ENCODE measurements at places on chromosomes 3 and 15.

GRCh38 chr3:46089237-46090011, 62.1 kb upstream of the XCR1 start:
- peak; percentile 84 for DNase-seq

DNA sequence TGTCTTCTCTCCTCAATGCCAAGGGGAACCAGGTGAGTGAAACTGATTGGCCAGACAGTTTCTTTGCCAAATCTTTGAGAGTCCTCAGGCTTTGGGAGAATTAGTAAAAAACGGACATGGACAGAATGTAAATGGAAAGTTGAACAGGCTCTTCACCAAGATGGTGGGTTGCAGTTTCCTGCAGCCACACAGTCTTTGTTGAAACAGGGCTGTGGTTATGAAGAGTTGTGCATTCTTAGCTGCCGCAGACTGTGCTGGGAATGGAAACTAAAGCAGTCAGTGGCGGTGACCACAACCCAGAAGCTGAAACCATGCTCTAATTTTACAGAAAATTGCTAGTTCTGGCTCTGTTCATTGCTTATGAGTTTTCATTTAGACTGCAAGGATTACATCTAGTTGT, 42.1 kb upstream of the TASOR start:
- DNase-seq: no peak

DNA sequence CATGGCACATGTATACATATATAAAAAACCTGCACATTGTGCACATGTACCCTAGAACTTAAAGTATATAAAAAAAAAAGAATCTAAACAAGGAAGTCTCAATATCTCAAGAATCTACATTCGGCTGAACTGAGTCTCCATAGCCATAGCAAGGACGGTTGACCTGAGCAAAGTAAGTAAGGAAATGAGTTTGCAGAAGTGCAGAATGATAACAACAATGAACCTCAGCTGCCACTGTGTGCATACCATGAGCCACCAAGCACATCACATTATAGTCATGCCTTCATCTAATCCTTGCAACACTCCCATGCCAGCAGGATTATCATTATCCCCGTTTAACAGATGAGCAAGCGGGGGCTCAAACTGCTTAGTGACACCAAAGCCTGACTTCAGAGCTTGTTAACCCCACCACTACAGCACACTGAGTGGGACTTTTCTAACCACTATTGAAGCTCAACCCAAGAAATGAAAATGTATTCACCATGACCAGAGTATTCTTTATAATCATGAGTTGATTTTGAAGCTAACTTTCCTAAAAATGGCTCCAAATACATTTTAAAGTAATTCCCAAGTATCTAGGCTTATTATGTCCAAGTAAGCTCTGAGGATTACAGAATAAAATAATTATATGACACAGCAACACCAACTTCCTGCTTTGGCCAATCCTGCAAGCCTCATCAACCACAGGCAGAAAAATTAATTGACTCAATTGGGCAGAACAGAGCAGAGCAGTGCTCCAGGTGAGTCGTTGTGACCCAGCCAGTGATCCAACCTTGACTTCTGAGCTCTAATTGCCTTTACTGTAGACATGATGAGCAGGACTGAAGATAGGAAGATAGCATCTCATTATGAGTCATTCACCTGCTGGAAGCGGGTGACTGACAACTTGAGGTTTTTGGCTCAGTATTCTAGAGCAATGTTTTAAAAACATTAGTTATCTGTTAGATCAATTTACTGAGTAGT, 47.3 kb upstream of the IL12A start:
- DNase-seq: no peak

DNA sequence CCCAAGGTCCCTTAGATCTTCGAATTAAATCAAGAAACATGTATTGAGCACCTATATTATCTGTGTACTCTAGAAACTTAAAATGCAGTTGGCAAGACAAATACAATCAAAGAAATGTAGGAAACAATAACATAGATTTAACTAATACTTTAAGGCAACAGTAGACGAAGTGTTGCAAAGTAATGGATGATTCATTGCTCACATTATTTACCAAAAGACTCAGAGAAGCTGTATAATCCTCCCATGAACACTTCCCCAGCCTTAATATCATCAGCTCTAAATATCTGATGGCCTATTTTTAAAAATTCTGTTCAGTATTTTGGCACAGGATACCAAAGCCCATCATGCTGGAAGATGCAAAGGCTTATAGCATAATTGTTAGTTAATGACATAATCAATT, 272.1 kb upstream of the TTC14 start:
- no peak for DNase-seq

GRCh38 chr3:146589899-146590508, 15.1 kb downstream of the PLSCR5 start:
- no peak for DNase-seq

GRCh38 chr3:126924458-126924857, 58.5 kb upstream of the PLXNA1 start:
- DNase-seq: no peak

- no peak for DNase-seq
Observed at GRCh38 chr3:137285924-137286323, 328.1 kb downstream of the IL20RB start.

- DNase-seq: no peak
Observed at GRCh38 chr3:43063114-43063513, 42.8 kb downstream of the POMGNT2 start.

DNA sequence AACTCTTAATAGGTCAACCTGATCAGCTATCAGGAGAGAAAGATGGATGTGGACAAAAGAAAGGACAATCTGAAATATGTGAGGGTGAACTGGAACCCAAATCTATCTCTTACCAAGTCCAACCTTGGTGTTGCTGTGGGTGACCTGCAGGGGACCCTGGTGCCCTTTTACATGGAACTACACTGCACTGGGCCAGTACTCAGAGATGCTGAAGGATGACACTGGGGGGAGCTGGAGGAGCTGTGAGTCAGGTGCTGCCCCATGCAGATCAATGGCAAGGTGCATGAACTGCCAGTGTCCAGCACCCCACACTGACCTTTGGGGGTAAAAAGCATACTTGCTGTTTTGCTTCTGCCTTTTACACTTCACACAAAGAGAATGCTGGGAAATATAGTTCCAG, 55.6 kb upstream of the TBC1D5 start:
- DNase-seq: no peak

GRCh38 chr15:72379856-72380430, 4.1 kb upstream of the HEXA start:
- no peak for DNase-seq

DNA sequence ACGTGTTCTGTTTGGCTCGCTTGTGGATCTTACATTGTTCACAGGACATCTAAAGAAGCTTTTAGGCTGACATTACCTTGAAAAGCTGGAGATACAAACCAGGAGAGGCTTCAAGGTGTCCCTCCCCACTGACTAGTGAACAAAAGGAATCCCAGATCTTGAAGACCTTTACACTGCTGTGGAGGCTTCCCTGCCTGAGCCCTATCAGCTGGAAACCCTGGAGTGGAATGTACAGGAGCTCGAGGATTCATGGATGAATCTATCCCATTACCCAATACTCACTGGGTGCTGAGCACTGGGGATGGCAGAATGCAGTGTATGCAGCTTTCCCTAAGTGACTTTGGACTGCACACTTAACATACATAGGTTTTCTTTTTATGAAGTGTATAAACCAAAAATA, 82.3 kb upstream of the MFGE8 start:
- no peak for DNase-seq

GRCh38 chr3:7800006-7800780, 701.4 kb upstream of the LMCD1 start:
- no peak for DNase-seq

DNA sequence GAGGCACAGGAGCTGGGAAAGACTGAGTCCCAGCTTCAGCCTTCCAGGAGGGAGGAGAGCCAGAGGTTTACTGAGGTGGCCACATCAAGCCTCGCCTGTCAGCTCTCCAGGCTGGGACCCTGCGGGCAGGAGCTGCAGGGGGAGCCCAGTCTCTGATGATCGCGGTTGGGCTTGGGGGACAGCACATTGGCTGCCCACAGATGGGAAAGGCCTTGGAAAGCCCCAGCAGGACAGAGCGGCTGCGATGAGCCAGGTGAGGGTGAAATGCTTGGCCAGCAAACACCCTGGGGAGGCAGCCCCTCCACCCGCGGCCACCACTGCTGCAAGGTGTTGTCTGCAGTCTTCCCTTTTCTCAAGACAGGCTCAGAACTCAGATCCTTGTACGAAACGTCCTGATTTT, 31.2 kb downstream of the SEC61A1 start:
- no peak for DNase-seq

GRCh38 chr3:72288955-72289691, 504.2 kb upstream of the PROK2 start:
- peak; percentile 47 for DNase-seq

DNA sequence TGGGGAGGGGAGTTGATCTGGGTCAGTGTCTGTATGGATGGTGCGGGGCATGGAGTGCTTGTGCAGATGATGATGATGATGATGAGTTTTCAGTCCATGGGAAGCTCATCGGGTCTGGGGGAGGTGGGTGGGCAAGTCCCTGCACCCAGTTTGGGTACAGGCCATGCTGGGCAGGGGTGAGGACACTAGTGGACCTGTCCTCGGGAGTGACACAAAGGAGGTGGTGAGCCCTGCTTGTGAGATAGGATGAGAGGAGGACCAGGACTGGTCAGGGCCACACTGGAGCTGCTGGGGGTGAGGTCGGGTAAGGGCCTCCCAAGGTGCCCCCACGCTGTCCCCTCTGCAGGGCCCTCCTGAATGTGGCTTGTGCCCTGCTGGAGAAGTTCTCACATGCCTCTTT, 177.9 kb downstream of the APBA2 start:
- DNase-seq: no peak

All from AG09309 (cell line).